ENCODE measurements at places on chromosomes 1 and 21.

GRCh38 chr1:3607703-3608065, 3.6 kb downstream of the MEGF6 start:
- DNase-seq: no peak

DNA sequence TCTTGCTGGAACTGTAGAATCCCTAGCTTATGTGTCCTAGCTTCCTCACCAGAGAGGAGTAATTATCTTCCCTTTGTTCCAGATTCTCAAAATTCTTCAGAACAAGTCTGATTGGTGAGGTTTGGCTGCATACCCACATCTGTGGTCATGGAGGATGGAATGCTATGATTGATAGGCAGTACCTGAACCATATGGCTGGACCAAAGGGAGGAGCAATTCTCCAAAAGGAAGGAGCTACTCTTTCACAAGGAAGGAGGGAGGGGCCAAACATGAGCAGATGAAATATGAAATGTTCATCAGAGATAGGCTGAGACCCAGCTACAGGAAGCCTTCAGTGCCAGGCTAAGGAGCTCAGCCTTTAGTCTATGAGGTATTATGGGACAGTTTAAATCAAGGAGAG, 5.0 kb upstream of the RNF19B start:
- DNase-seq: no peak

DNA sequence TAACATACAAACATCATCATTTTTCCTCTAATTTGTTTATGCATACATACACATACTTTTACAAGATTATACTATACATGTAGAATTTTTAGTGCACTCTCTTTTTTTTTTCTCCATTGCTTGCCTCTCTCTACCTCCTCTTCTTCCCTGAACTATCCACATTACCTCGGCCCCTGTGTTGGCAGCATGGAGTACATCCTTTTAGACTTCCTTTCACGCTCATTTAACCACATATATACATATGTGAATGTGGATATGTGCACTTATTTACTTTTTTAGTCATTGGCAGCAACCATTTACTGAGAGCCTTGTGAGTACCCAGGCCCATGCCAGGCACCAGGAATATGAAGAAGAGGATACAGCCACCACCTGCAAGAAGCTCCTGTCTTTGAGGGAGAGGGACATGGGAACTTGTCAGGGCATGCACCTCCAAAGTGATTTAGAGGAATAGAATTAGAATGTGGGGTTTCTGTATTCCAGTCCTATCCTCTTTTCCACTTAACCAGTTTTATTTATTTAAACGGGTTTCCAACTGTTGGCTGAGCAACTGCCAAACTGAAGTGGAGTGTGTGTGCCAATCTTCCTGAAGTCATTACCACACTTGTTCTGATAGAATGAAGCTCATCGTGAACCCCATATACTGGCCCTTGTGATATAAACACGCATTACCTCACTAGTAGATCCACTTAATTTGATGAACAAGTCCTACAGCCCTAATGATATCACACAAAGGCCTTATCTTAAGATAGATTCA, 212.6 kb downstream of the TNR start:
- DNase-seq: no peak

DNA sequence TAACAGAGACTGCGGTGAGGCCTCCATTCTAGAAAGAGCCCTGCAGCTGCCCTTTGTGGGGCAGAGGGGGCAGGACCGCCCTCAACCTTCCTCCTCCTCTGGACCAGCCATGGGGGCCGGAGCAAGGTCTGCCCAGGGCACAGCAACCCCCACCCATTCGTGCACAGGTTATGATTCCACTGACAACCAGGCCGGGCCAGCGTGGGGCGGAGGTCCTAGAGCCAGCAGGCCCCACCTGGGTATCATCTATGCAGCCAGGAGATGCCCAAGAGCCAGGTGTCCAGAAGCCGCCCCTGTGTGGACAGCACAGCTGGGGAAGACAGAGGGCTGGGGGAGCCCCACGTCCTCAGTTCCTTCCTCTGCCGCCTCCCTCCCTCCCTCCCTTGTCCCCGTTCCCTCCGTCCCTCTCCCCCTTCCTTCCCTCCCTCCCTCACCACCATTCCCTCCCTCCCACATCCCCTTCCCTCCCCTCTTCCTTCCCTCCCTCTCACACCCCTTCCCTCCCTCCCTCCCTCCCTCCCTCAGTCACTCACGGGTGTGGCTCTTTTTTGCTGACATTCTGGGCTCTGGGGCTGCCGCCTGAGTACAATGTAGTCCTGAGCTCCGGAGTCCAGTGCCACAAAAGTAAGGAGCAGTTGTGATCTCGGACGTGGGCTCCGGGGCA, 12.3 kb downstream of the RNF223 start:
- no peak for DNase-seq

DNA sequence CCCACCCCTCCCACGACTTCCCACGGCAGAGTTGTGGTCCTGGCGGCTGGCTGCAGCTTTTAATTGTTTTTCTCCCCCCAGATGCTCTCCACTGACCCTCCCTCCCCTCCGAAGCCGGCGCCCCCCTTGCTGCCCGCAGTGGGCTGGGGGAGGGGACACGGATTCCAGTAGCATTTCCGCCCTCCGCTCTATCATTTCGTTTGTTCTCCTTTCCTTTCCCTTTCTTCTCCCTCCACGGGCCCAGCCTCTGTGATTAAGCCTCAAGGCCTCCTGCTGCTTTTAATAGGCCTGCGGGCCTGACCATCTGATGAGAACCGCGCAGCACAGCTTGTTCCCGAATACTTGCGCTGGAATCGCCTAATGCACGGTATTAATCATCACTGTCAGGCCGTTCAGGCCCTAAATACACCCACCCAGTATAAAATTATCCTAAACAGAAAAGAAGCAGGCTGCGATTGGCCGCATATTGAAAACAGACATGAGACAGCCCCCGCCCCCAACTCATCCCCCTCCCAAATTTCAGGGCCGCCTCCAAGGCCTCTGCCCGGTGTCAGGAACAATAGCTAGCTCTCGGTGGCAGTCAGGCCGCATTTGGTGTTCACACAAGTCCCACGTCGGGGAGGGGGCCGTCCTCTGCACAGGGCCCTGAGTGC, 102.0 kb upstream of the ARHGEF16 start:
- no peak for DNase-seq

Data from heart right ventricle (tissue), 16 donors.